ENCODE measurements at places on chromosomes 7 and 10.

DNA sequence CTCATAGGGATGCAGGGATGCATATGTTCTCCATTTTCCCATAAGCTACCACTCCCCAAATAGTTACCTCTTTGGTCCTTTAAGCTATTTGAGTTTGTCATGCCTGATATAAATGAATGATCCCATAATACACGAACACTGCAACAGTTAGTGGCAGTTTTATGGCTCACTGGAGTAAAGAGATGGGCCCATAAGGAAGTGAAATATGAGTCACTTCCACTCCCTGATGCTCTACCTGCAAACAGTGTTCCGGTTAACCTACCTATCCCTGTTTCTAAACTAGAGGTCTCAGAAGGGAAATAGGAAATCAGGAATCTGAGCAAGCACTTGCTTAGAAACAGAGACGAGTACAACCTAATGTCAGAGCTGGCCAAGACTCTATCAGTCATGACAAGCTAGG is 71.7 kb downstream of the CALD1 start:
- ATAC-seq: no peak

DNA sequence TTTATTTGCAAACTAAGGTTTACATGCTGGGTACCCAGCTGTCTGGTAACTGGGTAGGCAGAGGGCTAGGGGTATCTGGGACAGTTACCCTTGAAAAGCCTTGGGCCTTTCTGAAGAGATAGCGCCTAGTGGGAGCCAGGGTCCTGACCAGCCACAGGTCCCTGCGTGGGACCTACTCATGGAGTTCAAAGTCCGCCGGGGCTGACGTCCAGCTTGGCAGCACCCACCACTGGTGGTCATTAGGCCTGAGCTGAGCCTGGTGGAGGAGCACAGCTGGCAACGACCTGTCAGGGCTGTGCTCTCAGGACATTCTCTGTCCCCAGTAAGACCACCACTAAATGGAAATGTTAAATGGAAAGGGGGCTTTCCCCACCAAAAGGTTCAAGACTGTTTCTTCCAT is 20.0 kb downstream of the GUSB start:
- ATAC-seq: peak; percentile 25

- no peak for ATAC-seq
These were observed 65.5 kb downstream of the C10orf143 start for GRCh38 chr10:130045091-130045652.

- ATAC-seq: no peak
These were observed 51.9 kb downstream of the SEMA3A start for GRCh38 chr7:84142726-84143125.

DNA sequence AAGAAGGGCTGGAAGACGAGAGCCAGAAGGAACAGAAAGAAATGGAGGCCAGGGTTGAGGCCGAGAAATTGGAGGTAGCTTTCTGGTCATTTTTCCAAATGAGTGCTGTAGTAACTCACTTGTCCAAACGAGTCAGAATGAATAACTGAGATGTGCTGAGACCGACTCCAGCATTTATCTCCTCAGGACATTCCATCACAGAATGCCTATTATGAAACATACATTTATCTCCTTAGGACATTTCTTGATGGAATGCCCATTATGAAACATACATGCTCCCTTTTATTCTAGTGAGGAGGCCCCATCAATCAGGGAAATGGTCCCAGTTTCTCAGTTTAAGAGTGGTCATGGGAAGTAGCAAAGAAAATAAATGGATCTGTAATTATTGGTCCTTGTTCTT is 16.5 kb downstream of the AVL9 start:
- ATAC-seq: no peak

GRCh38 chr7:21867226-21867625 is 78.5 kb downstream of the CDCA7L start:
- ATAC-seq: no peak

All from esophagus mucosa (tissue), 1 donor.